ENCODE measurements at places on chromosomes 4 and X.

GRCh38 chr4:101291198-101291597, 56.1 kb downstream of the PPP3CA start:
- no peak for DNase-seq

GRCh38 chr4:9999956-10000561, 21.2 kb downstream of the SLC2A9 start:
- no peak for DNase-seq

DNA sequence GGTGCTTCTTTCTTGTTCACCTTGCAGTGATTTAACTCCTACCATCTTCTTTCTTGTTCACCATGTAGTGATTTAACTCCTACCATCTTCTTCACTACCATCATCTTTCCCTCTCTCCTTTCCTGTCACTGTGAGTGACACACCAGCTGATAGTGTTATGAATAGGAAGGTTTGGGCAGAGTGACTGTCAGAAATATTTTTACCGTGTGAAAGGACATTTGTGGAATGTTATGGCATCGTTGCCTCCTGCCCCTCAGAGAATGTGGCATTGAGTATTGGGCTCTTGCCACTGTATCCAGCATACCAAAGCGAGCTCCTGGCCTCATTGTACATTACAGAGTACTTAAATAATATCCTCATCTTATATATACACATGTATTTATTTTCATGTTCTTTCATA, 90.8 kb upstream of the AMOT start:
- DNase-seq: no peak

DNA sequence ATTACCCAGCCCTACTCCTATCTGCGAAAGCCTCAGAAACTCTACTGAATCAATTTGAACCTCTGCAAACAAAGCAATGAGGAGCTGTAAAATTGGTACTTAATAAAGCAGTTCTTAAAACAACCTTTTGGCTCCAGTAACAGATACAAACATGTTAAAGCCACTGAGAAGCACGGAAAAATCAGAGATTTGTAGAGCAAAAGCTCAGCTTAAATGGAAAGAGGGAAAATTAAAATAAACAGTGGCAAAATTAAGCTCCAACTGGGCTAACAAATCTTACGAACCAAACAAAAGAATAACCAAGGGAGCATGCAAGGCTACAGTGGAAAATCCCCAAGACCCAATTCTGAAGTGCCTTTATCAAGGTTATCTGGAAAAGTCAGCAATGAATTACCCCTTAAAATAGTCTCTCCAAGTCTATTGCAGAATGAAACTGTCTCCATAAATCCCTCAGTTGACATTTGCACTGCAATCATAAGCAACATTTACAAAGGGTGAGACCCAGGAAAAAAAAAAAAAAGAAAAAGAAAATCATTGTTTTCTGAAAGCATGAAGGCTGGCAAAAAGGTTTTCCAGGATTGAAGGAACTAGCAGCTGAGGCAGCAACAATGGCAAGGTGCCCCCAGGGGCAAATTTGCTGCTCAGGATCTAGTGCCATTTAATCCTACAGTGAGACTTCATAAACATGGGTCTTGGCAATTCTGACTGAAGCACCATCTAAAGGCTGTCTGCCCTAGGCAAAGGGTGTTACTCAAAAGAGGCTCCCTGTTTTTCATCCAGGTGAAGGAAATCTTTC, 40.1 kb downstream of the USP46 start:
- no peak for DNase-seq

DNA sequence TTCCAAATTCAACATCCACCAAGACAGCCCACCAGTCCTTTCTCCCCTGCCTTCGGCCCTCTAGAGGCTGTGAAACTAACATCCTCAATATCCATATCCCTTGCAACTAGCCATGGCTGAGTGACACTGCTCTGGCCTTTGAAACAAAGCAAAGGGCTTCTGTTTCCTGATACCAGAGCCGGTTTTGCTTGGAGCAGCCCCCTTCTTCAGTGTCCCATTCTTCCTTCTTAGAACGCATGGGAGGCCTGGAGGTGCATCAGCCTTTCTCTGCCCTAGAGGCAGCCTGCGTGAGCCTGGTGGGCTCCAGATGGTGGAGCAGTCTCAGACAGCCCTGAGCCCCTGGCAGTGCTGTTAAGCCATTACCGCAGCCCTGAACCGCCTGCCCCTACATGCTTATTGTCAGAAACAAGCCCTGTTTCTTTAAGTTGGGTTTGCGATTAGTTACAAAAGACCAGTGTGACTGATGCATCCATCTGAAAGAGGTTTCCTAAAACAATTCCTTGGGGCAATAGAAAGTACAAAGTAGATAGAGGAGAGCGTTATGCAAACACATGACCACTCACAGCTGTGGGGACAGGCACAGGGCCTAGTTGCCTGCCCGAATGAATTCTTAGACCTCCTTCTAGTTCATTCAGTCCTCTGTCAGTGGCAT, 74.1 kb downstream of the EVC start:
- no peak for DNase-seq

DNA sequence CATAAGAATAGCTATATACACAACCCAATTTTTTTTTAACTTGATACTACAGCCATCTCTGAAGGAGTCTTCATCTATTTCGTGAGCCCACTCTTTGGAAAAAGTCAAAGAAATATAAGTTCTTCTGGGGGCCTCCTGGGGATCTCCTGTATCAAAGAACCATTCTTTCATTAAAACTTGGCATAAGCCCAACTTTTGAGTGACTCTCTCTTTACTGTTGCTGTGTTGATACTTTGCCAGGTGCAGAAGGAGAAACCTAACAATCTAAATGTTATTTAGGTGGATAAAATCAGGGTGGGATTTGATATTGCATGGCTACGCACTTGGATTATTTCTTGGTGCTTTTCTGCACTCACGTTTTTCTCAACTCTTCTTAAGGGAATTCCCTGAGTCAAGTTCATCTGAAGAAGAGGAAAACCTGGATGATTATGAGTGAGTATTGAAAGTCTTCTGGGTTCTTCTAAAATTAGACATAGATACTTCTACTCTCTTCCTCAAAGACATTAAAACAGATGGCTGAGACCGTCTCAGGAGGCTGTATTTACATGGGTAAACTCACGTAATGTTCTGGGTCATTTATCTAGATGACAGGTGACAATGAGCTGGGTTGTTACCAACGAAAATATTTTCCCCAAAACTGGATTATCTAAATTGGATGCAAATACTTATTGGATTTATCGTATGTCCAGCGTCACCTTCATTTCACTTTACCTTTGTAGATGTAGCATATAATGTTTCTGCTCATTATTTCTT, 25.2 kb downstream of the BMX start:
- DNase-seq: no peak

DNA sequence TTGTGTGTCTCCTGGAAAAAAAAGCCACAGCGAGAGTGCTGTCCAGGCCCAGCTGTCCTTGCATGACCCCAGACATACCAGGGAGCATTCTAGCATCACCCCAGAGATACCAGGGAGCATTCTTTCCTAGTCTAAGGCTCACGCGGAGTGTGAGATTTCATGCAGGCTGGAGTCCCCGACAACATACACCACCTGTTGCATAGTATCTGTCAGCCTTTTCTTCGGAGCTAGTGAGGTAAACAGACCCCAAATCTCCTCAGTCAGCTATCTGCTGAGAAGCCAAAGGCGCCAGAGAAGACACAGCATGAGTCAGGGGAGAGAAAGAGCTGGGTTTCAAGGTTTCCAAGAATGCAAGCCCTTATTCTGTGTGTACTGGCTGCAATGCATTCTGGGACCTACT, 23.1 kb upstream of the ZXDA start:
- DNase-seq: no peak

DNA sequence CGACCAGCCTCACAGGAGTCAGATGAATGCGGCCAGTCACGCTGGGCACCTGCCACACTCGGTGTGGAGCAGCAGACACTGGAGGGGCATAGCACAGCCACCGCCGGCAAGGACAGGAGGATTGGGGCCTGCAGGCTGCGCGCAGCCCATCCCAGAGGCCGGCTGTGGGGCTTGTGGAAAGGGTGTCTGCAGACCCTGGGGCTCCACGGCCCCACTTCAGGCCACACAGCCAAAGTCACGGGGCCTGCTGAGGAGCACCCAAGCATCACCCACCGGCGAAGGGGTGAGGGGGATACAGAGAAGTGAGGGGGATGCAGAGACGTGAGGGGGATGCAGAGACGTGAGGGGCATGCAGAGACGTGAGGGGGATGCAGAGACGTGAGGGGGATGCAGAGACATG, 70.1 kb downstream of the FAM53A start:
- no peak for DNase-seq

GRCh38 chr4:56665781-56666180, 15.3 kb downstream of the HOPX start:
- DNase-seq: peak; percentile 20

- DNase-seq: no peak
Measured at GRCh38 chrX:26778320-26778888, 562.4 kb downstream of the MAGEB5 start.

DNA sequence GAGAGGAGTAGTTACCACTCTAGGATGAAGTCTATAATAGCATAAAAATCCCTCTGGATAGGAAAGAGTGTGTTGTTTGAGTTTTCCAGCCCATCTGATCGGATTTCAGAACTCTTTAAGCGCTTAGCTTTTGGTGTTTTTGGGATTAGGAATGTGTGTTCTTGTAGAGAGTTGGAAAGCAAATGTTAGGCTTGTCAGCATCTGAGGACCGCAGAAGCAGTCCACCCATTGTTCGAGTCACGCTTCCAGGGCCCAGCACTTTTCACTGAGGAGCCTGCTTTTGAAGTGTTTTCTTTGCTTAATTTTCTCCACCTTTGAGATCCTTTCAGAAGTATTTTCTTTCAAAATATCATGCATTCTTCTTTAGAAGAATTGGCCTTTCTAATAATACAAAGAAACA, 306.2 kb downstream of the TENM3 start:
- no peak for DNase-seq

DNA sequence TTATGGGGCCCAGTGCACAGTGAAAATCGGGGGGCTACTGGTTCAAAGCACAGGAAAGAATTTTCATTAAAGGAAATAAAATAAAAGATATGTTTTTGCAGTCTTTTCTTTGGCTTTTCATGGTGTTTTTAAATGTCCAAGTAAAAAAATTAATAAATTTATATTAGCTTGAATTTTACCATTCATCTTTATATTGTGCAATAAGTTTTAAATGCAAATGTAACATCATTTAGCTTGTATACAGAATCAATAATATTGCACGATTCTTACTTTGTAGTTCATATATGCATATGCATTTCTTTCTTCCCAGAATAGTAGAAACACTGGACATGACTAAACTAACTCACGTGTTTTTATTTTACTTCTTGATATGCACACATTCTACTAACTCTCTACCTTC, 31.0 kb downstream of the AREG start:
- DNase-seq: no peak

- DNase-seq: no peak
Measured at GRCh38 chrX:22577181-22577580, 304.5 kb downstream of the CBLL2 start.

DNA sequence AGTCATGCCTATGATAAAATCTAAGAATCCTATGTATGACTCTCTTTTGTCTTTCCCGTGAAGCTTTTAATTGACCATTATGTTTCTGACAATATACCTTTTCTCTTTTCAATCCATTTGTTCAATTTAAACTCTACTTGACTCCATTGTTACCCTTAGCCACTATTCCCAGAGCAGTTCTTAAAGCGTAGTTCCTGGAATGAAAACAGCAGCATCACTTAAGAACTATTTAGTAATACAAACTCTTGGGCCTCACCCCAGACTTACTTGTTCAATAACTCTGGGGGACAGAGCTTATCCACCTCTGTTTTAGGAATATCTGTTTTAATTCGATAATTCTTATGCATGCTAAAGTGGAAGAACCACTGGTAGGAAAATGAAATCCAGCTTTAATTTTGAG, 358.4 kb downstream of the PRR32 start:
- DNase-seq: no peak

- DNase-seq: peak; percentile 47
Measured at GRCh38 chr4:109574443-109574850, 14.4 kb downstream of the MCUB start.

DNA sequence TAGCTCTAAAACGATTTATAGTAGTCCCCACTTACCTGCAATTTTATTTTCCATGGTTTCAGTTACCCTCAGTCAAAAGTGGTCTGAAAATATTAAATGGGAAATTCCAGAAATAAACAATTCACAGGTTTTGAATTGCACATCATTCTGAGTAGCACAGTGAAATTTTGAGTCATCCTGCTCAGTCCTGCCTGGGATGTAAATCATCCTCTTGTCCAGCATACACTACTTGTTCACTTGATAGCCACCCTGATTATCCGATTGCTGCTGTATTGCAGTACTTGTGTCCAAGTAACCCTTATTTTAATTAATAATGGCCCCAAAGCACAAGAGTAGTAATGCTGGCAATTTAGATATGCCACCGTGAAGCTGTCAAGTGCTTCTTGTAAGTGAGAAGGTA, 23.5 kb upstream of the BDH2 start:
- DNase-seq: no peak

DNA sequence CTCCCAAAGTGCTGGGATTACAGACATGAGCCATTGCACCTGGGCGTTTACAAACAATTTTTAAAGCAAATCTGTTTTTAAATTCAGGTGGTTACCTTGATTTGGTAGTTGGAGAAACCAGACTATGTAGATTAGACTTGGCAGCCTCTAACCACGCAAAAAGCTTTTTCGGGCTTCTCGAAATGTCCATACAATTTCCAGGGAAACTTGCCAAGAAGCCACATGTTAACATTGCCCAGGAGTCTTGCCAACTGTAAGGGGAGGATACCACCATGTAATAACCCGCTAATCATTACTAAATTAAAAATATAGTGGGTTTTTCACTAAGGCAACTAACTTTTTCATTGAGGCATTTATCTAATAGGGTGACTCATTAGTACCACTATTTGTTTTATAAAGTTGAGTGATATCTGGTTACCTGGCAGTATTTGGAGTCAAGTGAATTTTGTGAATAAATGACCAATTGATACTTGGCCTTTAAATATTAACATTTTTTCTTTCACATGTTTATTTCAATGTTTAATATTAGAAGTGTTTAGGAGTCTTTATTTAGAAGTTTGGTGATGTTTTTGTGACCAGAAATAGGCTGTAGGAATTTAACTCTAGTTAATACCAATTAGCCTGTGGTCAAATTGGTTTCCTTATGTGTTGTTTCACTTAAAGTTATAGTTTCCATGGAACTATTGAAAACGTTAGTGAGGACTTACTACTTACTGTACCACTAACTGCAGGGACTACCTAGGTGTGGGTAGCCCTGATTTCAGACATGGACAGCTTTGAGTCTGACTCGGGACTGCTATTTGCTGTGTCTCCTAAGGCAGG, 61.3 kb downstream of the CLDN34 start:
- DNase-seq: no peak

DNA sequence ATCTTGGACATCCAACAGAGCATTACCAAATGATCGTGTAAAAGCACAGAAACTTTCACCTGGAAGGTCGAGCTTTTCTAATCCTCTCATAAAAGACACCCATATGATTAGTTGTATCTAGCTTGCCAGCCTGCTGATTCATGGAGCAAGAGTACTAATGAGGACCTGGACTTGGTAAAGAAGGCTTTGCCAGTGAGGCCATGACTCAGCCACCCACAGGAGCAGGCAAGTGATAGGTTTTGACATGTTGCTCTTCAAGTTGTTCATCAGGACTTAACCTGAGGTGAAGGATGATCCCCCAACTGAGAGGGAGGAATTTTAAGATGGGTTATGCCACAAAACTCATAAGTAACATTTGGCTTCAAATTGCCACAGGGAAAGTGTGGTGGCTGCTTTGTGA, 24.7 kb upstream of the EPGN start:
- no peak for DNase-seq
